ENCODE measurements at places on chromosomes 12 and 14.

GRCh38 chr14:76829650-76830421 lies 3.6 kb downstream of the LRRC74A start:
- DNase-seq = peak; percentile 85

DNA sequence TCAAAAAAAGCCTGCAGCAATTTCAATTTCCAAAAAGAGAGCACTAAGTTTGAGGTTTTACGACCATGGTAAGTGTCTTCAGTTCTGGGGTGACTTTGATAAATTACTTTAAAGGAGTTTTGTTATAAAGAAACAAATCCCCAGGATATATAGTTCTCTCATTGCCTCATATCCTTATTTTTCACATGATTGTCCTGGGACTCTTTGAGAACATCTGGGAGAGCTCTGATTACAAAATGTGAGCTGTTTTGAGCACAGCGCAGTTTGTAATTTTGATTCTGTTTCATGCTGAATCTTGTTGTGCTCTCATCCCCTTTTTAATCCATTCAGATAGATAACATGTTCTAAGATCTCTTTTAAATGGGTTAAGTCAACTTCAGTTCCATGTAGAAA lies 67.7 kb upstream of the DCN start:
- no peak for DNase-seq

GRCh38 chr12:66144791-66145754 lies 14.5 kb upstream of the LLPH start:
- no peak for DNase-seq

GRCh38 chr14:67269298-67270060 lies 28.2 kb downstream of the PALS1 start:
- DNase-seq = peak; percentile 39

DNA sequence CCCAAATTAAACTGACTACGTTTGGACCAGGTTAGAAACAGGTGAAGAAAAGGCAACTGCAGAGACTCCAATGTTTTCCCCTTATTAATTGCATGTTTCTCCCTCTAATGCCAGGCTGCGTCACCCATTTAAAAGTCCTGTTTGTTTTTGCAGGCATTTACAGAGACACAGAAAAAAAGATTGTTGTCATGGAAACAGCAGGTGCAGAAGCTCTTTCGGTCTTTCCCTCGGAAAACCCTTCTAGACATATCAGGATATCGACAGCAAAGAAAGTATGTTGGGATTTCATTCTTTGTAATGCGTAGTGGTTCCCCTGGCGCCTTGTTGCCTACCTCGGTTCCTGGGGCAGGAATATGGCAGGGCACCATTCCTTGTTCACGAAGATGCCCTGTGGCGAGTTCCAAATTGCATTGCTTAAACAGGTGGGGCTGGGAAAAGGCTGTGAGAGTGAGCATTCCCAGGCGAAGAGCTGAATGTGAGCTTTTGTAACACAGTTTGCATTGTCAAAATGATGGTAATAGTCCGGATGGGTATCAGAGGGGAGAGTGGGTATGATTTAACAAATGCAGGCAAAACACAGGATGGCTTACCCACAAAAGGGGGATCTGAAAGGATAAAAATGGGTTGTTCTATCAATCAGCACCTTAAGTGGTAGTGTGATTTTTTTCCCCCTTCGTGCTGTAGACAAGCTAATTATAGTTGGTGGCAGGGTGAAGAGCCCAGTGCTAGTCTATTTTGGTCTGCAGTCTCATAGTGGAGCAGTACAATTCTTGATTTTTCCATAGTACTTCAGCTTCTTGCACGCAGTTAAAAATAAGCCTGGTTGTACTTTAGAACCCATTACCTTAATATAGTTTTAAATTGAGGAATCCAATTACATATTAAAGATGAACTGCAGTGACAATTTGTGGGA lies 132.4 kb downstream of the GCH1 start:
- no peak for DNase-seq

DNA sequence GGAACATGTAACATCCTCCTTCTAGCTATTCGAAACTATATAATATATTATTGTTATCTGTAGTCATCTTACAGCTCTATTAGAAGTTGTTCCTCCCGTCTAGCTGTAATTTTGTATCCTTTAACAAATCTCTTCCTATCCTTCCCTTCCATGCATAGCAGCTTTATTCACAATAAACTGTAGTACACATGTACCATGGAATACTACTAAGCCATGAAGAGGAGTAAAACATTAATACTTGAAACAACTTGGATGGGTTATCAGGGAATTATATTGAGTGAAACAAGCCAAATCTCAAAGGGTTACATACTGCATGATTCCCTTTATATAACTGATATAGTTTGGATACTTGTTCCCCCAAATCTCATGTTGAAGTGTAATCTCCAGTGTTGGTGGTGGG lies 33.9 kb upstream of the STK38L start:
- DNase-seq = no peak

GRCh38 chr12:49451468-49452259 lies 84.4 kb downstream of the SPATS2 start:
- no peak for DNase-seq

DNA sequence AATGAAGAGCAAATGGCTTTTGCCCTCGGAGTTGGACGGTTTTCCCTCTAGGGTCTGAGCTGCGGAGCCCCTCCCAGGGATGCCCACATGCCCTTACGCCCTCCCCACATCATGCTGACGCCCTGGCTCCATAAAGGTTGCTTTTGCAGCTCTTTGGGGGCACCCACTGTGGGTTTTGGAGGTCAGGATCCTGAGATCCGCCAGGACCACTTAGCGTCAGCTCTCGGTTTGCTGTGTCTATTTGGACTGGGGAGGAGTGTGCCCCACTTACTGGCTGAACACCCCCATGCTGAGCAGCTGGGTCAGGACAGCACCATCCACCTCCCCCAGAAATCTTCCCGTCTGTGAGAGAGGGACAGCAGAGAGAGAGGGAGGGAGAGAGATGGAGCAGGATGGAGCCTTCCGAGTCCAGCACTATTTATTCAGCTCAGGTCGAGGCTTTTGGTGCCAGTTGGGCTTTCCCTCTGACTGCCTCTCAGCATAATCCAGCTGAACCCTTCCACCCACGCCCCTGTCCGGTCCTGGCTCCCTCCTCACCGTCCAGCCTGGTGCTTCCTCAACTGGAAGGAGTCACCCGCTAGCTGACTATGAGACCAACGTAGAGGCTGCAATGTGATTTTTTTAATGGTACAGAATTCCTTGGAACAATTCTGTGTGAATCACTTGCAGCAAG lies 18.9 kb upstream of the LRTM2 start:
- DNase-seq = no peak

GRCh38 chr12:47733142-47733541 lies 7.9 kb upstream of the ENDOU start:
- no peak for DNase-seq

All from retina (tissue), 1 donor.